ENCODE measurements at places on chromosomes 1 and 21.

- no peak for DNase-seq
These were observed 25.3 kb upstream of the TRAPPC10 start for GRCh38 chr21:43986544-43987451.

GRCh38 chr1:181556631-181557030 lies 73.3 kb downstream of the CACNA1E start:
- no peak for DNase-seq

- DNase-seq, result no peak
These were observed 1.0 kb downstream of the CELA2B start for GRCh38 chr1:15476927-15477326.

DNA sequence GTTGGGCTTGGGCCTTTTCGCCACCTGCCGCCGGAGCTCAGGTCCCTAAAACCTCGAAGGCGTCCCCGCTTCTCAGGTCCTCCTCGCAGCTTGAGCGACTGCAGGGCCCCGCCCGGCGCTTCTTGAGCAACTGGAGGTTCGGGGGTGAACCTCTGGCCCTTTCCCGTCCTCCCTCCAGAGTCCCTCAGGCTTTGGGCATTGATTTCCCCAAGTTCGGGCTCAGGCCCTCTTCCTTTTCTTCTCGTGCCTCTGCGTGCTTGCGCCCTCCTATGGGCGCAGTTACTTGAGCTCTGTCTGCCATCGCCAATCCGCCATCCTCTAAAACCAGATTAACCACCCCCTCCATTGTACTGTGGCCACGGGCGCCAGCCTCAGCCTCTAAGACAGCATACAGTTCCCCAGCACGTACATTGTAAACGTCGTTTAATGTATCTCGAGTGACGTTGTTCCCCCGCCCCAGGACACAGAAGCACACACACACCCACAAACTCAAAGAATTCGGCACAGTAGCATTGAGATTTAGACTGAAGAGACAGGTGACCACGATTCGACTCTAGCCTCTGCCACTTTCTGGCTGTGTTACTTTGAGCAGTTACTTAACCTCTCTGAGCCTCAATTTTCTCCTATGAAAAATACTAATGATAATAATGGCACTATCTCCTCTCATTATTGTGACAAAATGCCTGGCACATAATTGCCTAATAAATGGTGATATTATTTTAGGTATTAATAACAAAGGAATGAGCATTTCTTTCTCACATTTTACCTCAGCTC lies 22.6 kb downstream of the BTG2 start:
- DNase-seq, result peak; percentile 55

GRCh38 chr1:204042516-204042915 lies 30.4 kb upstream of the SOX13 start:
- peak; percentile 70 for DNase-seq

DNA sequence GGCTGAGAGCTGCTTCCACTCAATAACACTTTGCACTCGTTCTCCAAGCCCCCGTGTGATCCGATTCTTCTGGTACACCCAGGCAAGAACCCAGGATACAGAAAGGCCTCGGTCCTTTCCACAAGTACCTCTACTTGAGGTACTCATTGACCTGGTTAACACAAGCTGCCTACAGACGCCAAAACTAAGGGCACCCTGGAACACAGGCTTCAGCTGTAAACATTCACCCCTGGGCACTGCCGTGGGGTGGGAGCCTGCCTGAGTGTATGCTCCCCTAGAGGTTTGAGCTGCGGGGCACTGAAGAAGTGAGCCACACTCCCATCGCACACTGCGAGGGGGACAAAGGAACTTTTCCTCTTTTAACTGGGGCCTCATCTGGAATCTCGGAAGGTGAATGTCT lies 30.5 kb downstream of the LRRC3 start:
- no peak for DNase-seq

- no peak for DNase-seq
These were observed 60.9 kb downstream of the TAS1R2 start for GRCh38 chr1:18798533-18798932.

DNA sequence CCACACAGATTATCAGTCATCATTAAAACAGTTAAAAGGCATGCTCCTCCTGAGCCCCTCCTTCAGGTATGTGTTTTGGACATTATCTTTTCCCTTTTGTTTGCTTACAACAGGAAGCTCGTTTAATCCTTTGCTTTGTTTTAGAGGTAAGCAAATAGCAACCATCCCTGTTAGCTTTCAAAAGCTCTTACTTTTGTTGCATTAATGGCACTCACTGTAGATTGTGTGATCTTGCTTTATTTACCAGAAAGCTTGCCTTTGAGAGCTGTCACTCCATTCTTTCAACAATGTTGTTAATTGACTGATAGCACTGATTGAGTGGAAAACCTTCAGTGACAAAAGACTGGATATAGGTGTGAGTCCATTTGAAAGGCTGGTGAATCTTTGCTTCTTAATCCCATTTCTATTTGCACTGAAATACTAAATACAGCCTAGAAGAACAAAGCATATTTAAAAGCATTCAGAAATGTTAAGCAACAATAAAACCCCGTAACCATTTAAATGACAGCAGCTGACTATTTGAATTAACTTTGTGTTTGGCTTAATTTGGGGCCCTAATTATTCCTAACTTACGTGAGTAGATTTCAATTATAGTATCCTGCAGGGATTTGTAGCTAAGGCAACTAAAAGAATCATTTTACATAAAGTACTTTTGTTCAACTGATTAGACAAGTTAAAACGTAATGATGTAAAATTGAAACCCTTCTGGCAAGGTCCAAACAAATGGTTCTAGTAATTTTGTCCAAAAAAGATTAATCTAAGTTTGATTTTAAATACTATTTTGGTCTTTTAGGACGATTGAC lies 48.3 kb downstream of the ADGRL2 start:
- DNase-seq, result no peak

GRCh38 chr1:30659702-30660101 lies 63.7 kb downstream of the MATN1 start:
- no peak for DNase-seq

GRCh38 chr1:69103705-69104385 lies 463.9 kb upstream of the LRRC7 start:
- DNase-seq, result no peak

- no peak for DNase-seq
These were observed 108.2 kb upstream of the COL6A1 start for GRCh38 chr21:45873418-45873817.

GRCh38 chr1:205069371-205070125 lies 14.7 kb downstream of the TMEM81 start:
- no peak for DNase-seq

DNA sequence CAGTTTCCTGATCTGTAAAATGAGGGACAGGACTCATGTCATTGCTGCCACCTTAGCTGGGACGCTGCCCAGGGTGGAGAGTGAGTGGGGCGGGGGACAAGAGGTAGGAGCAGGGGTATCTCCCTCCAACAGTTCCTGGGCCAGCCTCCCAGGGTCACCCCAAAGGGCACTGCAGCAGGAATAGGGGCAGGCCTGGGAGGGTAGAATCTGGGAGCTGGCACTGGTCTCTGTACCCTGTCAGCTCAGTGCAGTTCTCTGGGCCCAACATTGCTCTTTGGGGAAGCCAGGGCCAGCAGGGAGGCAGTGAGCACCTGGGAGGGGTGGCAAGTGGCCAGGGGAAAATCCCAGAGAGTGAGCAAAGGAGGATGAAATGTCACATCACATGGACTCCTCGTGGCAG lies 55.8 kb downstream of the ELK4 start:
- no peak for DNase-seq

GRCh38 chr1:192802406-192802805 lies 6.4 kb upstream of the RGS2 start:
- DNase-seq, result no peak

- no peak for DNase-seq
These were observed 15.4 kb downstream of the GJA4 start for GRCh38 chr1:34808051-34808810.

GRCh38 chr1:119150150-119150549 lies 9.7 kb upstream of the WARS2 start:
- DNase-seq, result no peak

GRCh38 chr1:15148475-15148874 lies 5.1 kb upstream of the TMEM51 start:
- no peak for DNase-seq

DNA sequence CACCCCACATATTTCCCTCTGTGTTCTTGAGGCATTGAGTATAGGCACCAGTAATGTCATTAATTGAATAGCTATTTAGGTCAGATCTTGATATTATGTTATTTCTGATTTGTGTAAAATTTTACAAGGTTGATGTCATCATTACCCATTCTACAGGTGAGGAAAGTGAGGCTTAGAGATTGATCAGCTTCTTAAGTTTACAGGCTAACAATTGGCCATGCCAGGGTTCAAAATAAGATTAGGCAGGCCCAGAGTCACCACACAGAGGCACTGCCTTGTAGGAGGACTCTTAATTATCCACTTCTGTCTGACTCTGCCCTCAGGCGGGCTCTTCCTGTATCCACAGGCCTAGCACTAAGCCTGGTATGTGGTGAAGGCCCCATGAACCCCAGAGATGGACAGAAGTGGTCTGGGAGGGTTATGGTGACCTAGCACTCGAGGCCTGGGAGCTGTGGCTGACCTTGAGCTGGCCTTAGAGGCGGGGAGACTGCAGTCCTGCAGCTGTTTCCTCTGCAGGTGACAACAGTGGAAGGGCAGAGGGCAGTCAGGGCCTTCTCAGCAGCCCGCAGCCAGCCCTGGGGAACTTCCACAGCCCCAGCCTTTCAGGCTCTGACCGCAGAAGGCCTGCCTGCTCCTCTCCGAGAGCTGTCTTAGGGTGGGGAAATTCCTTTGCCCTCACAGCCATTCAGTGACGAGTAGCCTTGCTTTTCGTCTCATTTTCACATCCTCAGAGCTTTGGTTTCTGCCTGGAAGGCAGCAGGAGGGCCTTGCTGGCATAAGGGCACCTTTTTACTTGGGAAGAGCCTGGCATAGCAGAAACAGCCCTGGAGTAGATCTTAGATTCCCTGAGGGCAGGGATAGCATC lies 12.2 kb downstream of the ZDHHC18 start:
- no peak for DNase-seq

GRCh38 chr1:181767001-181767708 lies 283.8 kb downstream of the CACNA1E start:
- no peak for DNase-seq

GRCh38 chr1:107149946-107150345 lies 9.1 kb downstream of the NTNG1 start:
- no peak for DNase-seq

DNA sequence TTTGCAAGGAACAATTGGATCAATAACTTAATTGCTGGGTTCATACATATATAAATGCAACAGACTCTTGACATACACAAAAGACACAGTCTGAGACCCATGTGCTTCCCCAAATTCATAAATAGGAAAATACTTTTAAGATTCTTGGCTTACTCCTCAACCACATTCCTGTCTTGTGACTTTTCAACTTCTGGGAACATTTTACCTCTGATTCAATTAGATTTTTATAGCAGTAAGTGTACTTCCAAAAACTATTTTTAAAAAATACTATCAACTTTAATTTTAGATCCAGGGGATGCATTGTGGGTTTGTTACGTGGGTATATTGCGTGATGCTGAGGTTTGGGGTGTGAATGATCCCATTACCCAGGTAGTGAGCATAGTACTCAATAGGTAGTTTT lies 406.7 kb downstream of the RPS6KC1 start:
- no peak for DNase-seq

- no peak for DNase-seq
These were observed 91.5 kb upstream of the ZNHIT6 start for GRCh38 chr1:85799737-85800136.

- DNase-seq, result no peak
These were observed 10.4 kb upstream of the RHBG start for GRCh38 chr1:156358641-156359040.

DNA sequence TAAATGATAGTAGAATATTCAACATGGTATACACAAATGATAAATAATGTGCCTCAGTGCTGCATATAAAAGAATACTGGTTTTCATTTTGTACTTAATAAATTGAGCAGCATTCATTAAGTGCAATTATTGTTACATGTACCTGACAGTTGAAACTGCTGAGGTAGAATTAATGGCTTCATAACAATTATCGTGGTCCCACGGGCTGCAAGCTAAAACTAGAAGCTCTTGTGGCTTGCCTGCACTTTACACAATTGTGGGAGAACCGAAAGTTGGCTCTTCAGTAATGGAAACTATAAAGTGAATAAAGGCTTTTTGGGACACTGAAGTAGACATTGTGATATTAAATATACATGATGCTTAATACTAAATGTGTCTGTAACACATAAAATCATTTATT lies 23.2 kb downstream of the INSL5 start:
- no peak for DNase-seq

DNA sequence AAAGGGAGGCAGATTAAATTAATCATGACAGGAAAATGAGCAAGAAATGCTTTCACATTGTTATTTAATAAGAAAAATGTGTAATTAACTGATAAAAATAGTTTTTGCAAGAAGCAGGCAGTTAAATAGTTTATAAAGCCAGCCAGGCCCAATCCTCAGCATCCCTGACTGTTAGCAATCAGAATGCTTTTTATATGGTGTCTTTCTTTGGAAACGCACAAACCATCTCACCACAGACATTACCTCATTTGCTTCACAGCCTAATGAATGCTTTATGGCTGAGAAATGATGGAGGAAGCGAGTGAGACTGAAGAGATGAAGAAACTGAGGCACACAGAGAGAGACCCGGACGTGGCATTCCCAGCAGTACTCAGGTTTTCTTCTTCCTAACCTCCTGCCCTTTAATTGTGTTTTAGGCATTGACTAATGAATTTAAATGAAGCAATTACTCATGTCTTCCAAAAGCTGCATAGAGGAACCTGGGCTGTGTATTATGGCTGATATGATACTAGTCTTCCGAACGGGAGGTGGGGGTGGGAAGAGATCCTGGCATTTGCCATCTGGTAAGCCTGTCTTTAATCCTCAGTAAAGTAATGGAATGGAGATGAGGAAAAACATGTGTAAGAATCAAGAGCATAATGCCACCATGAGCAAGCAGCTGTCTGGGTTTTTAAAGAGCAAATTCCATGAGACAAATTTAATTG lies 116.1 kb upstream of the LMO4 start:
- DNase-seq, result no peak

DNA sequence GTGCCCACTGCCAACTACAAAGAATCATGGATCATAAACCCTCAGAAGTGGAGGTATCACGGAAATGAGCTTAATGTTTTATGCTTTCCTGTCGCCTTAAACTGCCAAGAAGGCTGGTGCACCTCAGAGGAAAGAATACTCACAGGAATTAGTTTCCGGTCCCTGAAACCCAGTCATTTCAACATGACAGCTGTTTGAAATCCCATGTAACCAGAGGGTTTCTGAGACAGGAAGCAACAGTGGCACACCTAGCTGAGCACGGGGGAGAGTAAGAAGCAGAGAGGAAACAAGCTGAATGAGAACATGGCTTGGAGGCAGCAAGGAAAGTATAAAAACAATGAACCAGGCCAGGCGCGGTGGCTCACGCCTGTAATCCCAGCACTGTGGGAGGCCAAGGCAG lies 3.9 kb downstream of the JAK1 start:
- DNase-seq, result no peak
